ENCODE measurements at places on chromosomes 1 and 21. TPM values are rescaled to one million over a fixed set of nuclear protein-coding genes. Genes with fewer than 3 reads are reported as not detected.

DNA sequence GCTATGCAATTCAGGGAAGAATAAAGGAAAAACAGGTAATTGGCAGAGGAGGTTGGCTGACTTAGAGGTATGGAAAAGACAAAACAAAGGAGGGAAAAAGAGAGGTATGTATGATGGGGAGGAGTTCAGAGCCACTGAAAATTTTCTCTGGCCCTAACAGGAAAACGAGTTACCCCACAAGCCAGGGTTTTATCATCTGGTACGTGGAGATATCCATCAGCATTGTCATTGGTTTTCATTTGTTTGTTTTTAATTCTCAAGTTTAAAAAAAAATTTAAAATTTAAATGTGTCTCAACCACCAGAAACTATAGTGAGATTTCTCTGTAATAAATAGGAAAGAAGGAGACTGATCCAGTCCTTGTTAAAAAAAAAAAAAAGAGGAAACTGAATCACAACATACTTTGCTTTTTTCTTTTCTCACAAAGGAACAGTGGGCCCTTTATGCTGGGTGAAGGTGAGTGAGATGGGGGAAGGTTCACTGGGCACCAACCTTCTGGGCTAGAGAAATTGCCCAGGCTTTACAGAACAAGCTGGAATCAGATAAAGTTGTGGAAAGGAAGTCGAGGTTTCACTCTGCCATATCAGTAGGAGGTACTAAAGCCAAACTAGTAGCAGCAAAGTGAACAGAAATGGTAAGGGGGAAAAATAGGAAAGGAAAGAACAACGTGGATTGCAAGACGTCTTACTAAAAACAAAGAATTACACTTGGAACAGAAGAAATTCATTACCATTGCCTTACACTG is 2.7 kb downstream of the IFNAR2 start:
- DNase-seq, result no peak

Gene SPRR3
- not detected for total RNA-seq

DNA sequence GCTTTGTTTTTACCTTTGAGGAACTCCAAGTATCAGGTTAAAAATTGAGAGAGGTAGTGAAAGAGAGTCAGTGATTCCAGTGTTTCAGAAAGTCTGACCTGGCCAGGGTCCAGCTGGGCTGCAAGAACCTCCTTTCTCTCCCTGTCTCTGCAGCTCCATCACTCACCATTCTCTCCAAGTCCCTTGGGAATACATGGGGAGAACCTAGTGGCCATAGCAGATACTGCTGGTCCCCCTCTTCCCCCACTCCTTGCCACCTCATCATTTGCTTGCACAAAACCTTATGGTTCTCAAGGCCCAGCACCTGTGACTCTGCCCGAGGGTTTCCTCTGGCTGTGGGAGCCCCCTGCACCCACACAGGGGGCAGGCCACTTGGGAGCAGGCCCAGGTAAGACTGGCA is 279.5 kb downstream of the KIF26B start:
- DNase-seq, result no peak

Gene GPR153
- 13.2 TPM for total RNA-seq

- DNase-seq, result no peak
Observed at GRCh38 chr1:225958041-225958440, 17.0 kb upstream of the LEFTY2 start.

DNA sequence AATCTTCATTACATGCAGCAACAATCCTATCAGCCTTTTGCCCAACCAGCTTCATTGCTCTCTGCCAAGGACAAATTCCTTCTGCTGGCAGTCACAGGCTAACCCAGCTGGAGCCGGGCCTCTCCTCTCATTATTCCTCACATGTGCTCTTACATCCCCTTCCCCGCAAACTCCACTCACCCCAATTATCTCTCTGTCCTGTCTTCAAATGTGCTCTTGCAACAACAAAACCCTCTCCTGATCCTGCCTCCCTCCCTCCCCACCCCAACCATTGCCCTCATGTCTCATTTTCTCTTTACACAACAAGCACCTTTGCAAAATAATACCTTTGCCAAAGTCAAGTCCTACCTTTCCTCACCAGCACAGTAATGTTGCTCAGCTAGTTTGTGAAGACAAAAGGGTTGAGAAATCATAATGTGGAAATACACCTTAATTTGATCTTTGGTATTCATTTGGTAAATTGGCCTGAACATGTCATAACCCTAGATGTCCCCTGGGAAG is 36.0 kb upstream of the DHCR24 start:
- no peak for DNase-seq

DNA sequence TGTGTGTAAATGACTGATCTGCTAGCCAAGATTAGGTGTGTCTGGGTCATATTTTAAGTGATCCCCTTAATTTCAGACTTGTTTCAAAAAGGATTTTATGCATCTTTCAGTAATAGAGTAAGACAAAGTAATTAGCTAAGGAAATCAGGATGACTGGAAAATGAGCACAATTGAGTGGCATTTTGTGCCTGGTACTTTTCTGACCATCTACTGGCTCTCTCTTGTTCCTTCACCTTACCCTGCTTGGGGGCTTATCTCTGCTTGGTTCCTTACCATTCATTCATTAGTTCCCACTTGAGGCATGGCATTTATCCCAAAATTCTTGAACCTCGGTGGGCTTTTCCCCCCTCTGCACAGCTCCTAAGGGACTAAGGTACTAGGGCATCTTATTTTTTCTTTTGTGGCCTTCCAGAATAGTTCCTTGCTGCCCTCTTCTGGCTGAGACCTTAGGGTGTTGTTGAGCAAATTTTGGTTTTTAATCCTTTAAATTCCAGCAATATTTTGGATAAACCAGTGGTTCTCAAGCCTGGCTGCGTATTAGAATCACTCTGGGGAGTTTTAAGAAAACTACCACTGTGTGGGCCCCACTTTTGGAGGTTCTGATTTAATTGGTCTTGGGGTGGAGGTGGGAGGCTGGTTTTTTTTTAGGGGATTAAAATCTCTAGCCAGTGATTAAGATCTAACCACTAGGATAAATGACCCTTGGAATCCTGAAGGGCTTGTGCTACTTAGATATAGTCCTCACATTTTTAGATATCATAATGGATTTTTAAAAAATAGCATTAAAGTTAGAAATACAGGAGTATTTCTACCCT is 50.8 kb downstream of the HS2ST1 start:
- no peak for DNase-seq

Gene PROX1
- total RNA-seq, result 75.0 TPM

Gene TNFRSF1B
- 12.8 TPM for total RNA-seq

GRCh38 chr1:34500451-34500850 is 254.4 kb upstream of the GJB5 start:
- no peak for DNase-seq
